GM04503 (cell line): ENCODE measurements at places on chromosomes 7 and 10.

- no peak for DNase-seq
Observed at GRCh38 chr7:43113622-43114457, 1.4 kb downstream of the HECW1 start.

DNA sequence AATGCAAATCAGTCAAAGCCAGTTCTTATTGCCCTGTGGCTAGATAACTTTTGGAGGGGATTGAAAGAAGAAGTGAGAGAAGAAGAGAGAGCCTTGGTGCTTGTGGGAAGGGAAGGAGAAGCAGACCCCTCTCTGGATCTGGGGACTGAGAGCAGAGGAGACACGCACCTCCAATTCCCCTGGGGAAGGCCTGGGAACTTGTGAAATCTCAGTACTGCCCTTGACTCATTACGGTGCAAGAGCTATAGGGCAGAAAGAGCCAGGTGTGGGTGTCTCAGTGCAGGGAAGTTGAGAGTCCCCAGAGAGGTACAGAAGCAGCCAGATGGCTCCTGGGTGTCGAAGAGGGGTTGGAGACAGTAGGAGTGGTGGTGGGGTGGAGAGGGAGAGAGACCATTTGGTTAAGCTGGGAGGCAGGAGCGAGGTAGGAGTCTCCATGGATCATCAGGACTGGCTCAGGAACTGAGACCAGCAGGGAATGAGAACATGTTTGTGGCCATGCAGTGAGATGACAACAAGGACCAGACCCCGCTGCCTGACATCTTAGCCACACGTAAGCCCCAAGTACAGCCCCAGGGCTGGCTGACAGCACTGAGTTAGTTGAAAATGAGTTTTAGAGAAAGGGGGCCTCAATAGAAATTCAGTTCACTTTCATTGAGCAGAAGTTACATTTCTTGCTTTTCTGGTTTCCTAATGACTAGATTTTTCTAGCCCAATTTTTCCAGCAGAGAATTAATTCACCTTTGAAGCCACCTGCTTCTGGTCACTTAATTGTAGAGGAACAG lies 238.2 kb downstream of the BUB3 start:
- DNase-seq = no peak

DNA sequence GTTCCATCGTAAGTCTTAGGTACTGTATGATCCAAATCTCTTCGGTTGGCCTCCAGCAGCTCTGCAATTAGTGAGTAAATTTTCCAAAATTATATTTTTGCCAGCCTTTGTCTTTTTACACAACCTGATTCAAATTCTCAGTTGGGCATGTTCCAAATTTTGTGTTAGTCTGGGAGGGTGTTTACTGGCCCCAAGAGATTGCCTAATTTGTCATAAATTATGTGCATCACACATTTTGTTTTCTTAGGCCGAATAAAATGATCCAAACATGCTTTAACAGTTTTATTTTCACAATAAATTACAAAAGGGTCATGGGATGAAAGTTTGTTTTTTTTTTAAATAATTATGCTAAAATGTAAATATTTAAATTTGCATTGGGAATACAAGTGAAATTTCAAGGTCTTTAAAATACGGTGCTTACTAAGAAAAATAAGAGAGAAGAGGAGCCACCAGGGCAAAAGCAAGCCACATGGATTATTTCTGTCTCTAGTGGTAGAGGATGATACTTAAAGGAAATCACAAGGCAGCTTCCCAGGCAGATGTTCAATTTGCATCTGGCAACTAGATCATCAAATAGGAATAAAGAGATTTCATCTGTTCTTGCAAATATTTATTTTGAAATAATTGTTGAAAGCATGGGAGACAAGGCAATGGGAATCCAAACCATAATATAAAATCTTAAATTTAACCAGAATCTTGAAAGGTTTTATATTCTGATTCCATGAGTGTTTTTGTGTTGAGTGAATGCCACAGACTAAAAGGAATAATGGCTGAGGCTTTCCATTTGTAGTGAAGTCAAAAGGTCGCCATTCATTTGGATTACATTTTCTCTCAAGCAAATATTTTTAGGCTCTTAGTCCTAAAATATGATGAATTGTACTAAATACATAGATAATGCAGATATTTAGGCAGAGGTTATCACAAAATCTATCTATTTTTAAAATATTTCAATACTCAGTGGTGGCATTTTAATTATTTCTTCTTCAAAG lies 111.1 kb downstream of the MDFIC start:
- no peak for DNase-seq

DNA sequence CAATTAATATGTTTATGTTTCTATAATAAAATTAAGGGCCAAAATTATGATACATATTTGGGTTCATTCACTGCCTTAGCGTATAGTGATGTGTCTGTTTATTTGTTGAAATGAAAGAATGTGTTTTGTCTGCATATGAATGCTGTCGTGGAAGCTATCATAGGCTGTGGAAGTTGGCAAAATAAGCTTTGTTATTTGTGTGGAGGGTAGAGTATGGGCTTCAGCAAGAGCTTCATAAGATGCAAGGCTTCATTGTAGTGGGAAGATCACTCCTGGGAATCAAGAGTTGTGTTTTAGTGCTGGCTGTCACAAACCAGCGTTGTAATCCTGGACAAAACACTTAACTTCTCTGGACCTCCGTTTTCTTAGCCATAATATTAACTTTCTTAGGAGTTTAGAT lies 2.5 kb downstream of the SLK start:
- no peak for DNase-seq

- DNase-seq = no peak
Observed at GRCh38 chr10:75654772-75655171, 223.3 kb downstream of the LRMDA start.

- DNase-seq = peak; percentile 49
Observed at GRCh38 chr7:45456747-45457524, 117.2 kb upstream of the ADCY1 start.

DNA sequence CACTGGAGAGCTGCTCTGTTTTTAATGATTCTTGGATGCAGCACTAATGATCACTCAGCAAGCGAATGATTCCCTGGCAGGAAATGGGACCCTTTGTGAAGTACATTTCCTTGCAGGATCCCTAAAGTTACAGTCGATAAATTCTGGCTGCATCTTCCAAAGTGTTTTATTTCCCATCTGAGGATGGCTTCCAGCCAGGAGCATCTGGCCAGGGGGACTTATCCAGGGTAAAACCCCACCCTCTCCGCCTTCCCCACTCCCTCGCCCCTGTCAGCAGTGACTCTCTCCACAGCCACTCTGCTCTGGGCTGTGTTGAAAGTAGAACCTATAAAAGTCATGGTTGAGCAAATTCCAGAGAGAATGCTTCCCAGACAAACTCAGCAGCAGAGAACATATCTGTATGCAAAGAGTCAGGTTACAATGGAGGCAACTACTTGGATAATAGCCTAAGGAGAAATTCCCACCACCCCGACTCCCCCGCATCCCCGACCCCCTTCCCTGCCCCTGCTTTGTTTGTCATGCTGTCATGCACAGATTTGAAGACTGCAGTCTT lies 111.0 kb upstream of the ANLN start:
- no peak for DNase-seq

- no peak for DNase-seq
Observed at GRCh38 chr10:77969114-77969513, 42.6 kb upstream of the DLG5 start.

DNA sequence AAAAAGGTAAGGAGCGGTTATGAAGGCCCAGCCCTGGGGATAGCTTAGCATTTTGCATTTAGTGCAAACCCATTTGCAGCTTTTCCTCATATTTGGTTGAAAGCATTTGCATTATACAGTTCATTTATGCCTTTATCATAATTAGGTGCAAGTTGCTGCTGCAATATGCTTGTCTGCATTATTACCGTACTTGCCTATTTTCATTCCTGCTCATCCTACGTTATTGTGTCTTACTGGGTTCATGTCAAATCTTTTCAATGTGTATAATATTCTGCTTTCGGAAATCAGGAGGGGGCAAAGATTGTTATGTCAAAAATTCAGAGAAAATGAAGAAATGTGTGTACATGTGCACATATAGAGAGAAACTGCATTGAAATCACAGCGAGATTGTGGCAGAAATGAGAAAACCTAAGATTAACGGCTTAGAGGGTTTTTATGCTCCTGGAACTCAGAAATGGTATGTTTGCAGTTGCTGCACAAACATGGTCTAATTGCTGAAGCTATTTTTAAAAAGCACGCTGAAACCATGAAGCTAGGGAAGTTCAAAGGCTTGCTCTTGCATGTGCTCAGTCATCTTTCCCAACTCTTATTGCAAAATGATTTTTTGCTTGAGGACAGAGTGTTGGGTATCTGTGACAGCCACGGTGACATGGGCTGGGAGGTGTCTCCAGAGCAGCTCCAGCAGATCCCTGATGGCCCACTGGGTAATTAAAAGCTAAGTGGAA lies 613.2 kb downstream of the SDK1 start:
- DNase-seq = no peak

- DNase-seq = no peak
Observed at GRCh38 chr7:42614636-42615035, 297.2 kb downstream of the C7orf25 start.

DNA sequence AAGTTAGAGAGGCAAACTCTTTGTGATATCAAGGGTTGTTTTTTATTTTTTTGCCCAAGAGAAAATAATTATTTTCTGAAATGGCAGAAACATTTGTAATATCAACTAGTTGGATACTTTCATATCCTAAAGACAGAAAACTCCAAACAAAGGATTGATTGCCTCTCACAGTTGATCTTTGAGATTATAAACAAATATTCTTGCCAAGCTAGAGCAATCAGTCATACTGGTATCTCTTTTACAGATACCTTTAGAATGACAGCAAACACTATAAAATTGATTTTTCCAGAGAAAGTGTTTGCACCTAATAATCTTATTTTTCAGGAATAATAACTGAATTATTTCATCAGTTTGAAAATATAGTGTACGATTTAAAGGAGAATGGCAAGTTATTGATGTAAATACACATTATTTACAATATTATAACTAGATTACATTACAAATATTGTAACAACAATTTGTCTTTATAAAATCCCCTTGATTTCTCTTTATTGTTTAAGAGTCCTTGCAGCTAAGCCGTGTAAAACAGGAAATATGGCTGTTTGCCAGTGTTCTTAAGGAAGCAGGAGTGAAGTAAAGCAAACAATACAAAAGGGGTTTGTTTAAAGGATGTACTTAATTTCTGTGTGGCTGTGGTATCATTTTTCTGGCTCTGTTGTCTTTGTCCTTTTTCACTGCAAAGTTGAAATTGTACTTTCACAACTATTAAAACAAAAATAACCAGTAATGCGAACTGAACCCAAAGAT lies 58.4 kb downstream of the MAPK8 start:
- DNase-seq = no peak

DNA sequence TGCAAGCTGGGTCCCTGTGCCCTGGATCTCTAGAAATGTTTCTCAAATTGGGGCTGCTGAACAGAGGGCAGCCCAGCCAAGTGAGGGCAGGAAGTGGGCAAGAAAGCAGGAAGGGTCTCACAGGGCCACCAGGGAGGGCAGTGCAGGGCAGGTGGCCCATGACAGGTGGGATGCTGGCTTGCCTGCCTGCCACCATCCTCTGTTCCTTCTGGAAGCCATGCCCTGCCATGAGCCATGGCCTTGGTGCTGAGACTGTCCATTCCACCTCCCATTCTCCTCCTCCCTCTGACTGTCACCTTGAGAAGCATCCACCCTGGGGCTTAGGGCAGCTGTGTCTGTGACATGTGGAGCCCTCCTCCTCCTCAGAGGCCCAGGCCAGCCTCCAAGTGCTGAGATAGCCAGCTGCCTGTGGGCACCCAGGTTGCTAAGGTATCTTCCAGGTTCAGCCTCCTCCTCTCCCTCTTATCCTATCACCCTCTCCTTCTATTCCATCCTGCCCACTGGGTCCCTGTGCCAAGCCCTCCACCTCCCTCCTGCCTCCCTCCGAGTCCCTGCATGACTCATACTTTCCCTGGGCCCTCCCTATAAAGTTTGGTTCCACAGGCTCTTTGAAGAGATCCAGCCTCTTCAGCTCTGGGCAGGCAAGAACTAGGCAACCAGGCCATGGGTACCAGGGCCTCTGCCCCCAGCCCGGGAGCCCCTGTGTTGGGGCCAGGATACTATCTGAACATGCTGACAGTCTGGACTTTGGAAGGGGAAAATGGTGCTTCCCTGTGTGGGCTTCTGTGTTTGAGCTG lies 1.3 kb downstream of the VSIR start:
- DNase-seq = peak; percentile 61

DNA sequence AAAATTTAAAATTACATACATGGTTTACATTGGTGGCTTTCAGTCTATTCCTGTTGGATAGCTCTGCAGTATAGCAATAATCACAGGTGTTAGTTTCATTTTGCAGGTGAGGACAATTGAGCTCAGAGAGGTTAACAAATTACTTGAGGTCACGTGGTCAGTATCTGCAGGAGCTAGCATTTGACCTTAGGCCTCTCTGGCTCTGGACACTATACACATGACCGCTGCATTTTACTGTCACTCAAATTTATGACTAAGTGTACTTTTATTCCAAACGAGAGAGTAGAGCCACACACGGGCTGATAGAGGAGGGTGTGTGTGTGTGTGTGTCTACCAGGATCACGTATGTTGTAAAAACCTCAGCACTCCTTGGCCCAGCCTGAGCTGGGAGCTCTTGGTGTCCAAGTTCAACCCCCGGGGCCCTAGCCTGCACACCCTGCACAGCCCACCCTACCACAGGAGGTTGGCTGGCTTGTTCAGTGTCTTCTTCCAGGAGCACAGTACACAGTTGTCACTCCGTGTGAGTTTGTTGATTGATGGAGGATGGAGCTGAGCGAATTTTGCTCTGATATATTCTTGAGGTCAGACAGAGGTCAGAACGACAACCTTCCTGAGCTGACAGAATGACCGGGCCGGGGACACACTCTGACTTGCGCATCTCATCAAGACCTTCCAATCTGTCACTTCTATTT lies 272.7 kb downstream of the GFRA1 start:
- DNase-seq = no peak

DNA sequence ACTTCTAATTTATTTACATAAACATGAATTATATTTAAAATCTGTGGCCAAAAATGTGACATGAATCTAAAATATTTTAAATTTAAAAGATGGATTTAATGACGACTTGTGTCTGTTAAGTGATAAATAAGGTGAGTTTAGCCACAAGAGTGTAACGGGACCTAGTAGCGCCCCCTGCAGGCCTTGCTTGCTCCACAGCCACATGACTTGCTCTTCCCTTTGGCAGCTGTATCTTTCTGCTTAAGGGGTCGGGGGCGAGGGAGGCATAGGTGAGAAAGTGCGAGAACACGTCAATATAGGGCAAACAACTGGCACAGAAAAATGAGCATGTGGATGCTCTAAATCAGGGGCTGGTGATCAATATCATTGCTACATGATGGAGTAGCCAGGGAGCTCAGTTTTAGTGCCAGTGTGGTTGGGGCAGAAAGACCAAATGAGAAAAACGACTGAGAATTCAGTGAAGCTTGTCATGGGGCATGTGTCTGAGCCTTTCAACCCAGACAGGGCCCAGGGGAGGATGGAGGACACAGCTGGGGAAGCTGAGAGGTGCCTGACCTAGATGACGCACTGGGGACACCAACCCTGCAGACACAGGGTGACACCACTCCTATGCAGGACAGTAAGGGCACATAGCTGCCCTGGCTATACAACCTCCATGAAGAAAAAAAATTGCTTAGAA lies 49.8 kb downstream of the PAXIP1 start:
- DNase-seq = no peak

- DNase-seq = no peak
Observed at GRCh38 chr10:84540617-84541288, 212.4 kb downstream of the CCSER2 start.
